ENCODE measurements at places on chromosomes 7 and 10. TPM values are rescaled to one million over a fixed set of nuclear protein-coding genes. Genes with fewer than 3 reads are reported as not detected.

Gene SRRM3
- total RNA-seq = 16.9 TPM

Gene PHKG1
- 4.4 TPM for total RNA-seq

Gene SRGN
- 8.1 TPM for total RNA-seq

Gene ZNF438
- total RNA-seq = 7.5 TPM

Gene FXYD4
- total RNA-seq = not detected

Gene TCAF2
- 1.6 TPM for total RNA-seq

Gene INA
- 199 TPM for total RNA-seq

Gene NPTX2
- total RNA-seq = 9.7 TPM

Gene LIPK
- not detected for total RNA-seq

Gene CCDC172
- not detected for total RNA-seq

Gene ASIC3
- total RNA-seq = 2.5 TPM

Gene ZNF853
- 17.5 TPM for total RNA-seq

Gene CFAP58
- total RNA-seq = 0.94 TPM

Gene CPA1
- total RNA-seq = not detected

Gene SFTPA1
- total RNA-seq = not detected

Gene AEBP1
- 10.3 TPM for total RNA-seq

Gene COL17A1
- total RNA-seq = not detected

Gene AASS
- 32.9 TPM for total RNA-seq

Gene LRRC18
- total RNA-seq = not detected

Gene UNC5B
- 5.3 TPM for total RNA-seq

All from parietal lobe (tissue), 2 donors.